ENCODE measurements at places on chromosomes 3 and 15.

GRCh38 chr3:31043184-31043819 is 148.8 kb upstream of the GADL1 start:
- no peak for DNase-seq

DNA sequence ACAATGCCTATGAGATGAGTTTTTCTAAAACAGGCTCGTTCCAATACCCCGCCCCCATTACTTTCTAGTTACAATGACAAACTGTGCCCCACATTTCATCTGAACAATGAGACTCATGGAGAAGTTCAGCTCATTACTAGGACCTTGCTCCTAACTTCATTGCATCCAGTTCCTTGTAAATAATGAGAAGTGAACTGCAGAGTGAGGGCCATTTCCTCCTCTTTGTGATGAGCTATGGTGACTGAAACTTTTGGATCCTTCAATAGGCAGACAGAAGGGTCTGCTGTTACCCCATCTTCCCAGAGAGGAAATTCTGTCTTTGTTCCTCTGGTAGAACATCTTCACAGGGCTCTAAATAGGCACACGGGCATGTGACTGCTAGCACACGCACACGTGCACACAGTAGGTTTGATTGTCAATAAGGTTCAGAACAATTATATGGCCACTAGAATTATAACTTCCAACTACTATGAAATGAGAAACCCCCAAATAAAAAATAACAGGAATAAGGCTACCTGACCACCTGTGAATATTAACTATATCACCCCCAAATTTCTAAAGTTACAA is 51.8 kb downstream of the SERP1 start:
- DNase-seq = no peak

DNA sequence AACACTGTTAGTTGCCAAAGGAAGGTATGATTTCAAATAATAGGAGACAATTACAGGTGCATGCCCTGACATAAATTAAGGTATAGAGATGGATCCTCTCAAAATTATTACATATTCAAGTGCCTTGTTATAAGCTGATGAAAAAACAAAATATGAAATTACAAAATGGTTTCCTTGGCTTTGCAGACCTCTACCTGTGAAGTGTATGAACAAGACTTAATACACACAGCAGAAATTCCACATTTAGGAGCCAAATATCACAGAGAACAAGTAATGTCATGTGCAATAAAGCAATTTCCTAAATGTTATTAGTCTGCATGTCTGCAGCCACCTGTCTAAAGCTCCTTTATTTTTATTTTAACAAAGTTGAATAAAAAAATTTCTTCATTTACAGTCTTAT is 151.5 kb downstream of the ALCAM start:
- DNase-seq = peak; percentile 23

DNA sequence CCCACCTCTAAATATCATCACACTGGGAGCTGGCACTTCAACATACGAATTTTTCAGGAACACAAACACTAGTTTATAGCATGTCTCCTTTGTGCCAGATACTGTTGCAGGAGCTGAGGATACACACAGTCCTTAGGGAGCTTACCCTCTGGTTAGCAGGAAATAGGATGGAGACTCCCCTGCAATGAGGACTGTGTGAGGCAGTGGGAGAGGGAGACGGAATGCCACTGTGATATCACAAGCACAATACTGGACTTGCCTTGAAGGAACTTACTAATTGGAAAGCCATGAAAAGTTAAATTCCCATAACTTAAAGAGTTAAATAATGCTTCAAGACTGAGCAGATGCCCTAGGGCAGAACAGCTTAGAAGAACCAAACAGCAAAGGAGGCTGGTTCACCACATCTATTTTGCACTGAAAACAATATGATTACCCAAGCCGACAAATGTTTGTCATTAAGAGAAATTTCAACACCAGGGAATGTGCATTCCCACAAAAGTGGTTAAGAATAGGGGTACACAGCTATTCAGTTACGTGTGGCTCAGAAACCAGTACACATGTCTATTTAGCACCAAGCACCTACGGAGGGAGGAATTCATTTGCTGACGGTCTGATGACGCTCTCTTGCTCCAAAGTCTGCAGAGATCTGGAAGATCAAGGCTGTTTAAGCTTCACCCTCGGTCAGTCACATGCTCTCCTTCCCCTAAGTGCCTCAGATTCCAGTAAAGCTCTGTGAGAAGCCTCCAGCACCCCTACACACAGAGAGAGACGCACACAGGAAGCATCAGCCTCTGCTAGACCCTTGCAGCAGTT is 5.2 kb downstream of the TBC1D2B start:
- no peak for DNase-seq

- DNase-seq = no peak
Measured at GRCh38 chr3:128193168-128193567, 39.9 kb downstream of the EEFSEC start.

GRCh38 chr3:72174040-72174439 is 389.1 kb upstream of the PROK2 start:
- no peak for DNase-seq

DNA sequence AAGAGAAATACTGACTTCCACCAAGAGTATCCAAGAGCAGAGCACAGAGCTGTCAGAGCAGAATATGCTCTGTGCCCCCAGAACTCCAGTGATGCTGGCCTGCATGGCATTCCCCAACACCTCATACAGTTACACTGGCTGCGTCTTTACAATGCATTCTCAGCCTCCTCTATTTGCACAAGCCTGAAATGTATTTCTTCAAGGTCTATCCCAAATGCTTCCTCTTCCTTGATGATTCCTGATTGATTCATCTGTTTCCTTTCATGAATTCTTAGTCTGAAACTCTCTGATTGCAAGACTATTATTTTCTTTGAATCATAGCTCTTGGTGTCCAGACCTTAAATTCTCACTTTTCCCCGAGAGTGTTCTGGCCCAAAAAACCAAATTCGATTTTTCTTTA is 664.7 kb downstream of the MECOM start:
- DNase-seq = peak; percentile 59

DNA sequence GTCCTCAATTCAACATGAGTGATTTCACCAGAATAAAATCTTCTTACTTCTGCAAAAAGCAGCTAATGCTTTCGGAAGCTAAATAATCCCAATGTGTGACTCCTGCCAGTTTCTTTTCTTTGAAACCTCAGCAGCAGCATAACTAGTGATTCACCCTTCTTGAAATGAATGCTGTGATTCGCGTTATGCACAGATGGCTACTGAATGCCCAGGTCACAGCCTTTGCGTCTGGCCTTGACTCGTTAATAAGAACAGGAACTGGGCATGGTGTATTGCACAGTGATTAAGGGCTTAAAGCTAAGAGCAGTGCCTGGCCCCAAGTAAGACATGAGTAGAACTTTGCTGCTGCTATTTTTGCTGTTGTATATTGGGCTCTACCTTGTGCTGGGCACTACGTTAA is 19.0 kb downstream of the CGNL1 start:
- DNase-seq = peak; percentile 89

- no peak for DNase-seq
Measured at GRCh38 chr15:94457661-94458060, 226.3 kb downstream of the MCTP2 start.

DNA sequence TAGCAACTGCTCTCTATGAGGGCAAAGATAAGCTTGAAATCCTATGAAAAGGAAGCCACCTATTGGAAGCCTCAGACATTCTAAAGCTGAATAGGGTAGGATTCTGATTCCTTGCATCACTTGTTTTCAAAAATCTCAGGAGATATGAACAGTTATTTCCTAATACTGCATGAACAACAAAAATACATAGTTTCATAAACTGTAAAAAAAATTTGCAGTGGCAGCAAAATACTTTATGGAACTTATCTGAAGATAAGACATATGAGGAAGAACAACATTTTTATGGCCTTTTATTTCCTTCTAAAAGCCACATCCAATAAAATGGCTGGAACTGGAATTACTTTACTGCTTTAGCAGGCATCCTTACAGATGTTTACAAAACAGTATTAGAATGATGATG is 29.9 kb downstream of the AP3S2 start:
- no peak for DNase-seq

DNA sequence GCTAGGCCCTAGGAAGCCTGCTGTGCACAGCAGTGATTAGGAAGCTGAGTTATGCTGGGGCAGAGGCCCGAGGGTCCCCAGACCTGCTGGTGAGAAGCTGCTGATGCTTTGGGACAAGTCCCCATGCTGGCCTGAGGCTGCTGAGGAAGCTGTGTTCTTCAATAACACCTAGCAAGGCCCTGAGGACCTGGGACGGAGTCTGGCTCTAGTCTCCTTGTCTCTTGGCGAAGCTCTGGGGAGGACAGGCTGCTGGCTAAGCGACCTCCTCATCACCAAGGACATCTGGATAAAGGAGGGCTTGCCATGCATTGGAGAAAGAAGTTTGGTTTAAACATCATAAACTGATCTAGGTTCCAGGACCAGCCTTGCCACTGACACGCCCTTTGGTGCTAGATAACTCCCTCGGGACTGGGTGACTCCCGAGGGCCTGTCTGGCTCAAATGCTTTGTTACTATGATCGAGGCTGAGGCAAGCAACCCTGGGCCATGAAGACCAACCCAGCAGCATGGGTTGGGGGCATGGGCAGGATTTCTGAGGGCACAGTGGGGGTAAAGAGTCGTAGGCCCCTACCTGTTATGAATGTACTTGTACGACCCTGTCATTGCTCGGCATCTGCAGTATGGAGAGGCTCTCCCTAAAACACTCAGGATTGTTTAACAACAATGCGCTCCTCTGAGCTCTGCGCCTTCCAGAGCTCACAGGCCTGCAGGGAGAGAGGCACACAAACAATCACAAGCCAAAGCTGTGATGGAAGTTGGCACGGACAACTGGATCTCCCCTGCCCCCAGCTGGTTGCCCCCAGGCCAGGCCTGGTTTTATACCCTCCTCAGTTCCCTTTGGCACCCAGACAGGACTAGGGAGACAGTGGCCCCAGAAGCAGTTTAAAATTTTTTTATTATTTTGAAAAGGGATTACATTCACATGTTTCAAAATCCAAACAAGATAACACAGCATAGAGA is 64.4 kb downstream of the LINGO1 start:
- DNase-seq = no peak

DNA sequence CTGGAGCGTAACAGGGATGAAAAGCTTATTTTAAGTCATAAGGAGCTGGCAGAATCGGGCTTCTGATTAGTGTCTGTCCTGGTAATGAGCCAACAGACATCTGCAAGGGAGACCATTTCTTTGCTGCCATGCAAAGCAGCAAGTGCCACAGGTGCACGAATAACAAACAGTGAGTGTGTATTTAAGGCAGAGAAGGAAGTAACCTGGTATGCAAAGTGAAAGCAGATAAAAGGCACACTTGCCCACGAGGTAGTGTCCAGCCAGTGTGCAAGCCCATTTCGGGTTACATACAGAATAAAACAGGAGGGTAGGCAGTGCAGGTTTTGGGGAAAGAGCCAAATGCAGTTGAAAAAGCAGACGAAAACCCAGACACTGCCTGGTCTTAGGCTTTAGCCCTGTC is 1153.7 kb downstream of the SI start:
- DNase-seq = no peak

DNA sequence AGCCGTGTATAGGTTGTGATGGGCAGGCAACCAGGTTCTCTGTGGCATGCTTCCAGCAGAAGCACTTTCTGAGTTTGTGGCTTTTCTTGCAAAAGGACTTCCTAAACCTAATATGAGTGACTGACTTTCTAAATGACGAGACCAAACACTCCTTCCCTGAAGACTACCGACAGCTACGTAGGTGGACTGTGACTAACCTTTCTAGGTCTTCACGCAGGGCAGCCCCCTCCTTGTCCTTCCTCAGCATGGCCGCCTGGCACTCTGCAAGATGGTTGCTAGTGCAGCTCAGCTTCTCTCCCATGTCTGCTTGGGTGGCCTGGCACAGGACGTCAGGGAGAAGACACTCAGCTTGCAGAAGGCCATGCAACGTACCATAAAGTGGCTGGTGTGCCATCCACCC is 20.9 kb downstream of the CXCR6 start:
- no peak for DNase-seq

- DNase-seq = peak; percentile 79
Measured at GRCh38 chr3:146308222-146308621, 57.3 kb upstream of the PLSCR4 start.

DNA sequence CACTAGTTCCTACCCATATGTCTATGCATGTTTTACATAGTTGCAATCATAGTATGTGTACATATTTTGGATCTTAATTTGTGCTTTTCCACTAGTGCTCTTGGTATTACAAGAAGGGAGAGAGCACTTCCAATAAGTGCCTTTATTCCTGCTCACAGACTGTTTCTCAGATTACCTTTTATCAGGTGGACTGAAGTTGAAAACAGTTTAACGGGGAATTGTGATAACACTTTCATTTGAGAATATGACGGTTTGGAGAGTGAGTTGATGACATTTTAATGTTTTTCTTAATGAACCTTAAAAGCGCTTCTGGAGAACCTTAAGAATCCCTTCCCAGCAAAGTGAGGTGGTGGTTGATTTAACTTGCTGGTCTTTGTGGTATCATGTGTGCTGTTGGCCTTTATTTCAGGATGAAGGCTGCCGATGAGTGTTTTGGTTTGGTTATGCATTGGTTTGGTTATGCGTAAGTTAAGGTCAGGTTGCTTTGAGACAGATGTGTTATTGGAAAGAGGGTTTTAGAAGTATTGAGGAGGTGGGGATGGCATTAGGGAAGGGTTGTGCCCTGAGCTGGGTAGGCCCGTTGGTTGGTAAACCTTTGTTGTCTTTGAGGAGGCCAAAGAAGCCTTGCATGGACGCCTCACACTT is 2.8 kb downstream of the EDEM1 start:
- no peak for DNase-seq

DNA sequence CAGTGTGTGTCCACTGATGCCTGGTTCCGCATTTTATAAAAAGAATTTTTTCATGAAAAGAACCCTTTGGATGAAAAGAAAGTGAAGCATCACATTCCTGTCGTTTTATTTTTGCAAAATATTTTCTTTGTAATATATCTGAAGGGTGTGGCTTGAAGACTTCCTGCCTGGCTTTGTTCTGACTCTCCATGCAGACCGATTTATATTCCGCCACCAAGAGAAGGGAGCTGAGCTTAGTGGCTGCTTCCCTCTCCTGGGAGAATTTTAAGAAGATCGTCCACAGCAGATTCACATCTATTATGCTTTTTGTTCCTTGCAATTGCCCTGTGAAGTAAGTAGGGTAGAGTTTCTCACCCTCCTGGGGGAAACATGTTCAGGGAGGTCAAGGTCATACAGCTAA is 45.2 kb upstream of the UMPS start:
- no peak for DNase-seq

DNA sequence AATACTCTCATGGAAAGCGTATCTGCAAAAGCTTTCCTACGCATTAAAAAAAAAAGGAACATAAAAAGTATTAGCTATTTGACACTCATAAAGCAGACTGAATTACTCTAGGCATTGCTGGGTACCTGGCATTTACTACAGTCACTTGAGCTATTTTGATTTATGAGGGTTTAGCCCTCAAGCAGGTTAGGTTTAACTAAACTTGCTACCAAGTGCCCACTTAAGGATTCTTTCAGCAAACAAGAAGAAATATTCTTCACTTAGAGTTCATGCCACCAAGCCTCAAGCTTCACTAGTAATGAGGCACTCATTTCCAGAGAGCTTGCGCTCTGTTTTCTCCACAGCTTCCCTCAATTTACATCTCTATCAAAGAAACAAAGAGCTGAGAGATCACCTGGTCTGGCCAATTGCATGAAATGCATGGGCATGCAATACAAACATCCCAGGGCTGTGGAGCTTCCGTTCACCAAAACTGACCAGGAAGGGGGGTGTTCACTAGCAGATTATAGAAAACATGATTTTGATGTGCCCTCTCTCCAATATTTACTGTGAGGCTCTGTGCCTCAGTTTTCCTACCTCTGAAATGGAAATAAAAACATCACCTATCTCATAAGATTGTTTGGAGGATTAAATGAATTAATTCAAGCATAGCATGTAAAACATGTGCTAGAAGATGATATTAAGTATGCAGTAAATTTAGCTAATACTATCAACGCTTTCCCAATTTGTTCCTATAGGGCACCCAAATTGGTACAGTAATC is 217.3 kb downstream of the RORA start:
- no peak for DNase-seq
